ENCODE measurements at places on chromosomes 4 and X. TPM values are rescaled to one million over a fixed set of nuclear protein-coding genes. Genes with fewer than 3 reads are reported as not detected.

The MAGEB2 gene
- total RNA-seq: not detected

The MAGEA2B gene
- not detected for total RNA-seq

The PAGE5 gene
- not detected for total RNA-seq

DNA sequence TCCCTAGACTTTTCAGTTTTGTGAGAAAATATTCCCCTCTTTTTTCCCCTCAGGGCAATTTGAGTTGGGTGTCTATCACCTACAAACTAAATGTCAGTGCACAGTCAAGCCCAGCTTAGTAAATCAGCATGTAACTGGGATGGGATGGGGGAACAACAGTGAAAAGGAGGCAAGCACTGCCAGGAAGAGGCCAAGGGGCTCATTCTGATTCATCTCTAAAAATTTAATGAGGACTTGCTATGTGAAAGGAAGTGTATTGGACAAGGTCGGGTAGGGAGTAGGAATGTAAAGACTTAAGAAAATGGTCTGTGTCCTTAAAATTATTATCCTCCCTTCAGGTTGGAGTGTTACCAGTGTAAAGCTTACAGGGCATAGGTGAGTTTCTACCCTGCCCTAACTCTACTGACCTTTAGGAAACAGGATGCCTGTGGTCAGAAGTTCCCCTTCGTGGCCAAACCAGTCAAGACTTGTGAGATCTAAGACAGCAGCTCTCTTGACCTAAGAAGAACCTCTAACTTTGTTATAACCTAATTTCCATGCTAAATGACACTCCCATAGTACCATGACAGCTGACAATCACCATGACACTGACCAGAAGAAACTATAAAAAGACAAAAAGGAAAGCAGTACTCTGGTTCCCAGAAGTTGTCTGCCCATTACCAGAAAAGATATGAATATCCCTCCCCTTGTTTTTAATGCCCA lies 194.4 kb upstream of the LDB2 start:
- no peaks in the 10 kb centered on the region for H3K36me3 ChIP-seq
- H3K27me3 ChIP-seq: no peaks in the 10 kb centered on the region
- no peak overlapping the region for H3K4me3 ChIP-seq
- H3K27ac ChIP-seq: no peak overlapping the region

GRCh38 chrX:21374163-21374993 lies at the start of gene CNKSR2:
TSS of gene CNKSR2 (plus strand) at chrX:21374418. CDS start at chrX:21374898, 480 bp downstream.
- peak; percentile 48 for DNase-seq
- no peaks in the 10 kb centered on the region for H3K27me3 ChIP-seq
- H3K27ac ChIP-seq: peak within 1 kb of the TSS; percentile 32

GRCh38 chrX:5306654-5307121 lies 922.0 kb downstream of the NLGN4X start:
- H3K27me3 ChIP-seq: no peaks in the 10 kb centered on the region
- no peak for DNase-seq
- no peaks in the 10 kb centered on the region for H3K36me3 ChIP-seq
- no peak overlapping the region for H3K4me3 ChIP-seq
- no peaks in the 10 kb centered on the region for H3K4me1 ChIP-seq
- no peak overlapping the region for H3K27ac ChIP-seq

DNA sequence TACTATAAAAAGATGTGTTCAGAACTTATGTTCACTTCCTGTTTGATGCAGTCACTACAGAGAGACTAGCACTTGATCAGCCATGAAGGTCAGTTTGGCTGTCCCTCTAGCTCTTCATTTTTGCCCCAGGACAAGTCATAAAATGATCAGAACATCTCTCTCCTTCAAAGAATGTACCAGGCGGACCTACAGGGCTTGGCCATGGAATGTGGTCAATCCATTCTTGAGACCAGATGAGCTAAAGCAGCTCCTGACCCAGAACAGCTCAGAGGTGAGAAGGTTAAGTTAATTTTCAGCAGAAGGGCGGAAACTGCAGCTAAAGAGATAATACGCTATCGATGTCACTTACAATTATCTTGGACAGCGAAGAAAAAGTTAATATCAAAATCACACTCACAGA lies 49.2 kb upstream of the TAB3 start:
- no peak overlapping the region for H3K27ac ChIP-seq
- H3K27me3 ChIP-seq: no peaks in the 10 kb centered on the region
- no peaks in the 10 kb centered on the region for H3K36me3 ChIP-seq
- no peak for DNase-seq
- no peaks in the 10 kb centered on the region for H3K4me1 ChIP-seq

- DNase-seq: no peak
- H3K4me1 ChIP-seq: no peaks in the 10 kb centered on the region
- no peak overlapping the region for H3K27ac ChIP-seq
- no peaks in the 10 kb centered on the region for H3K36me3 ChIP-seq
Observed at GRCh38 chrX:39398963-39399261, 597.7 kb downstream of the MID1IP1 start.

GRCh38 chr4:8152865-8153257 lies 5.8 kb downstream of the ABLIM2 start:
- peaks cover 9% of the 10 kb centered on the region for H3K27me3 ChIP-seq
- H3K27ac ChIP-seq: no peak overlapping the region
- peaks cover 3% of the 10 kb centered on the region for H3K4me1 ChIP-seq
- no peaks in the 10 kb centered on the region for H3K36me3 ChIP-seq

All from breast epithelium (tissue), 4 donors.